Heart right ventricle (tissue), 16 donors: ENCODE measurements at places on chromosomes 4 and X. TPM values are rescaled to one million over a fixed set of nuclear protein-coding genes. Genes with fewer than 3 reads are reported as not detected.

DNA sequence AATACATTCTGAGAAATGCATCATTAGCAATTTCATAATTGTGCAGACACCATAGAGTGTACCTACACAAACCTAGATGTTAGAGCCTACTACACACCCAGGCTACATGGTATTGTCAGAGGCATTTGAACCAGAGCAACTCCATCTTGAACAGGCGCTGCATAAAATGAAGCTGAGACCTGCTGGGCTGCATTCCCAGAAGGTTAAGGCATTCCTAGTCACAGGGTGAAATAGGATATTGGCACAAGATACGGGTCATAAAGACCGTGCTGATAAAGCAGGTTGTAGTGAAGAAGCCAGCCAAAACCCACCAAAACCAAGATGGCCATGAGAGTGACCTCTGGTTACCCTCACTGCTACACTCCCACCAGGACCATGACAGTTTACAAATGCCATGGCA is 116.4 kb downstream of the LARP7 start:
- DNase-seq = no peak

DNA sequence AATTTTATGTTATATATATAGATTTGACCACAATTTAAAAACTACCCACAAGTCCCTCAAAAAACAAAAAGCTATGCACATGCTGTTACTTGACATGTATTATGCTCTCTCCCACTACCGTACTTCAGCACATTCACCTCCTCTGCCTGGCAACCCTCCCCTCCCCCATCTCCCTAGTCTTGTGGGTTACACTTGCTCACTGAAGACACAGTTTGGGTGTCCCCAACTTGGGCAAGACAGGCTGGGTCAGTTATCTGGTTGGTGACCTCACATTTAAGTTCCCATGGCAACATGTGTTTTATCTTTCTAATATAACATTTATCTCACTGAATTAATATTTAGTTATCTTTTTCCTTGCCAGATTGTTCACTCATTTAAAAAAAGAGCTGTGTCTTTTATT is 32.7 kb downstream of the SEC24D start:
- no peak for DNase-seq

DNA sequence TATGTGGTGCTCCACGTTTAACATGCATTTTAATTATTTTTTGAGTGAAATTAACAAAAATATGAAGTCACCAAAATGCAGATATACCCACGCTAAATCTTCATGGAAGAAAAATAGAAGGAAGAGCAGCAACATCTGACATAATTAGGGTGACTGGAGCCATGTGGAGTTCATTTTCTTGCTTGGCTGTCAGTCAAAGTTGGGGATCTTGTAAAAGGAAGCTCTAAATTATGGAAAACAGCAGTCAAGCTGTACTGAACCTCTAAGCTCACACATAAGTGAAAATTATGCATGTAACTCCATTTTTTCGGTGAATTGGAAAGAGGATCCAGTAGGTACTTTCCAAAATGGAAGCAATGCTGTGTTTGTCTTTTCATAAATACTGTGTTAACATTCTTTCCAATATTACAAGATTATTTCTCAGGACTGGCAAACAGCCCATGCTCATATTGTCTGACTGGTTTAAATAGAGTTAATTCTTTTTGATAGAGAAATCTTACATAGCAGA is 9.7 kb upstream of the PDGFC start:
- DNase-seq = no peak

DNA sequence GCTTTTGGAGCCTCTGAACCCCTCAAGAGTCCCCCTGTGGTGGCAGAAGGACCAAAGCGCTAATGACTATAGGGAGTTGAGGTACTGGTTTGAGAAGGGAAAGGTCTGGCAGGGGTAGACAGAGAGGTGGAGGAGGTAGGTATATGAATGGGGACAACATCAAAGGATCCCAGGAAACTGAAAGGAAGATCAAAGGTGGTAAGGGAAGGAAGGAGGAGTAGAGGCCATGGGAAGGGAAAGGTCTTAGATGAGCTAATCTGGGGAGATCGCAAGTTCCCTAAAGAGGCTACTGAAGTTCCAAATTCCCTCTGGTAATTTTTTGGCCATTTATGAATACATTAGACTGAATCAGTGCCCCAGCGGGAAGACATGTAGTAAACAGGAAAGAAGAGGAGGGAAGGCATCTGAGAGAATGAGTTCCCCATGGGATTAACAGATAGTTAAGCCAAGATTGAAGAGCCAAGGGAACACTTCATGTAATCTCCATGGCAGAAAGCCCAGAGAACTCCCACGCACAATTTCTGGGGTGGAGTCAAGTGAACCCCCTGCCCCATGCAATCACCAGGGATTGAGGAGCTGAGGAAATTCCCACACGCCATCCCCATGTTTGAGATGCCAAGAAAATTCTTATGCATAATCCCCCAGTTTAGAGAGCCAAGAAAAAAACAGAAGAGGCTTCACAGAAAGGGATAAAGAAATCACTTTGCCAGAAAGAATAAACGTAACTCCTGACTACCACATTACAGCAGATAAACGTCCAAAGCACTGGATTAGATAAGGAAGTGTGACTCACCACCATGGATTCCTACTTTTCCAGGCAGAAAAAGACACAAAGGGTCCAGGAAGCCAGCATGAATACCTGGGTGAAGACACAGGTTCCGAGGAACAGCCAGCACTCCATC is 25.8 kb downstream of the ZNF630 start:
- DNase-seq = peak; percentile 27

DNA sequence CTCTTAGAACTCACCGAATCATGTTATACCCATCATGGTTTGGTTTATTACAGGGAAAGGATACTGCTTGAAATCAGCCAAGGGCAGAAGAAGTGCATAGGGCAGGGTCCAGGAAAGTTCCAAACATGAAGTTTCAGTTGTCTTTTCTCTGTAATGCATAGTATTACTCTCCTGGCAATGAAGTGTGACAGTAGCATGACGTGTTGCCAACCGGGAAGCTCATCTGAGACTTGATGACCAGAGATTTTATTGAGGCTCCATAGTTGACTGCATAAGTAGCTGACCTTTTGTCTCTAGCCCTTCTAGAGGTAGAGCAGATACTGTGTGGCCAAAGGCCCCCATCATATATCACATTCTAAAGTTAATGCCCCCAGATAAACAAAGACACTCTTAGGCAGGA is 72.1 kb downstream of the BEND4 start:
- DNase-seq = no peak

GRCh38 chr4:56148428-56148827 is 199.7 kb downstream of the CEP135 start:
- no peak for DNase-seq

- DNase-seq = no peak
Observed at GRCh38 chr4:73068491-73069337, 802 bp downstream of the COX18 start.

Gene NOA1
- polyA plus RNA-seq = 10.1 TPM

Gene ASB12
- 0.51 TPM for polyA plus RNA-seq

DNA sequence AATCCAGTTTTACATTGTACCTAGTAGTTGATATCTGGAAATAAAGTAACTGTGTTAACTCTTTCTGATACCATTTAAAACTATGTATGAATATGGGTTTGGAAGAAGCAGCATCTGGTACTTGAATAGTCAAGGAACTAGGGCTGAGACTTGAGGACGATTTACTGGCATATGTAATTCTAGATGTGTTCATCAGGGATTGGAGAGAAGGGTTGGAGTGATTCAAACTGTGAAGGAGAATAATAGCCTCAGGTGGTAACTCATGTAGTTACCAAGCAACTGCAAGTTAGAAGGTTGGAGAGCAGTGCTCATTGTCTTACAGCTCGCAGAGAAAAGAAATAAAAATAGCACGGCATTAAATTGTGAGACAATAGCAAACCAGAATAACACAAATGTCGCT is 29.5 kb upstream of the TXLNG start:
- DNase-seq = no peak

DNA sequence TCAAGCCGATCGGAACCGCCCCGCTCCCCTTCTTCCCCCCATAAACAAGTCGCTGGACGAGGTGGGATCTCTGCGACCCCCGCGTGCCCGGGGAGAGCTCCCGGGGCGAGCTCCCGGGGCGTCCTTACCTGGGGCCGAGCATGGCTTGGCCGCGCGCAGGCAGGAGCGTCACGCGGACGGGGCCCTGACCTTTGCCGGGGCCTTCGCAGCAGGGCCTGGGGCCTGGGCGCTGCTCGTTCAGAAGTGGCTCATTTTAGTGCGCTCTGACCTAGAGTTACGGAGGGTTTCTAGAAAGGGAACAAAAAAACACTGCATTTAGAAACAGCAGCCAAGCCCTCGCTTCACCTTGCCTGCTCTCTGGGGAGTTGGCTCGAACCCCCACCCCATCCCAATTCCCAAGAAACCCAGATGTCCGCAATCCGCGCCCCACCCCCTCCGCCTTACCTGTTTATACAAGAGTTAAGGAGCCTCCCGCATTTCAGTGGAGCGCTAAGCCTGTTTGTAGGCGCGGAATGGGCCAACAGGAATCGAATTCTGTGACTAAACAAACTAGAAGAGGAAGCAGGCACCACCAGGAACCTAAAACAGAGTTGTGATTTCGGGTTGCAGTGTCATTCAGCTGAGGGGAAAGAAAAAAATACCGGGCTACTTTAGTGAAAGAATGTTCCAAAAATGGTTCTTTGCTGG is 814 bp upstream of the RBM47 start:
- peak; percentile 17 for DNase-seq

DNA sequence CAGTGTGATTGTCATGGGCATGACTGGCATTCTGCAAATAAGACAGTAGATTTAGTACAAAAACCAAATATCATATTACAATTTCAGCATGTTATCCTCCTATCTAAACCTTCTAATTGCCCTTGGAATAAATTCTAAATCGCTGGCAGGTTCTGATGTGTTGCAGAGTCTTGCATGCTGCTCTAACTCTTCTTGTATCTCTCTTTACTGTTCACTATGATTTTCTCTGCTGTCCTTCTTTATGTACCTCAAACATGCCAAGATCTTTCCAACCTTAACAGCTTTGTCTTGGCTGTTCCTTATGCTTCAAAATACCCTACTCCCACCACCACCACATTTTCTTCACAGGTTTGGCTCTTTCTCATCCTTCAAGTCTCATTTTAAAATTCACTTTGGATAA is 43.0 kb upstream of the KCNIP4 start:
- DNase-seq = no peak

Gene GLRB
- polyA plus RNA-seq = 4.6 TPM

Gene DDX60
- 2.3 TPM for polyA plus RNA-seq

DNA sequence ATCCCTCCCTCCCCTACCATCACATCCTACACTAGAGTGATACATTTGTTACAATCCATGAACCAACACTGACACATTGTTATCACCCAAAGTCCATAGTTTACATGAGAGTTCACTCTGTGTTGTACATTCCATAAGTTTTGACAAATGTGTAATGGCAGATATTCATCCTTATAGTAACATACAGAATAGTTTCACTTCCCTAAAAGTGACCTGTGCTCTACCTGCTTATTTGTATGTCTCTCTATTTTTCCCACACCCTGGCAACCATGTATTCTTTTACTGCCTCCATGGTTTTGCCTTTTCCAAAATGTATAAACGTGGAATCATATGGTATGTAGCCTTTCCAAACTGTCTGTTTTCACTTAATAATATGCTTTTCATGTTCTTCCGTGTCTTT is 42.2 kb upstream of the HPGD start:
- DNase-seq = no peak

GRCh38 chr4:14368391-14368790 is 633.9 kb upstream of the CPEB2 start:
- peak; percentile 42 for DNase-seq

GRCh38 chr4:69060651-69061308 is 35.5 kb upstream of the UGT2B7 start:
- DNase-seq = no peak

GRCh38 chr4:11073621-11074051 is 355.1 kb downstream of the HS3ST1 start:
- peak; percentile 42 for DNase-seq

- DNase-seq = no peak
Observed at GRCh38 chr4:93183576-93183975, 645.0 kb upstream of the ATOH1 start.

Gene FRAS1
- 1.5 TPM for polyA plus RNA-seq

Gene RNF175
- polyA plus RNA-seq = not detected

DNA sequence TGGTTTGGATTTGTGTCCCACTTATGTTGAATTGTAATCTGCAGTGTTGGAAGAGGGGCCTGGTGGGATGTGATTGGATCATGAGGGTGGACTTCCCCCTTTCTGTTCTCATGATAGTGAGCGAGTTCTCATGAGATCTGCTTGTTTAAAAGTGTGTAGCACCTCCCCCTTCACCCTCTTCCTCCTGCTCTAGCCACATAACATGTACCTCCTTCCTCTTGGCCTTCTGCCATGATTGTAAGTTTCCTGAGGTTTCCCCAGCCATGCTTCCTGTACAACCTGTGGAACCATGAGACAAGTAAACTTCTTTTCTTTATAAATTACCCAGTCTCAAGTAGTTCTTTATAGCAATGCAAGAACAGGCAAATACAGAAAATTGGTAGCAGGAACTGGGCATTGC is 138.7 kb downstream of the INPP4B start:
- no peak for DNase-seq

DNA sequence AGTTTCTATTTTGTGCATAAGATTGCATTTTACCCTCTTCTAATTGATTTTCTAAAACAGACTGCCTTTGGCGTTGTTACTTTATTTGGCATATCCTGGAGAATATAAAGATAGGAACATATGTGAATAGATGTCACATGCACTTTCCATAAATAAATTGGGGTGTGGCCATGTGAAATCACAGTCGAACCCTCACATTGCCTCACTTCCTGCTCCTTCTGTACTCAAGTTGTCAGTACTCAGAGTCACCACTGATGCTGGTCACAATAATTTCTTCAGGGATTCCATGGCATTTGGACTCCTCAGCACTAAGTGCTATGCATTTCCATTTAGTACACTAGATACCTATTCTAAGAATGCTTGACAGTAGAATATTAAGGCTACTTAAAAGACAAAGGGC is 1.4 kb upstream of the EMCN start:
- DNase-seq = no peak

DNA sequence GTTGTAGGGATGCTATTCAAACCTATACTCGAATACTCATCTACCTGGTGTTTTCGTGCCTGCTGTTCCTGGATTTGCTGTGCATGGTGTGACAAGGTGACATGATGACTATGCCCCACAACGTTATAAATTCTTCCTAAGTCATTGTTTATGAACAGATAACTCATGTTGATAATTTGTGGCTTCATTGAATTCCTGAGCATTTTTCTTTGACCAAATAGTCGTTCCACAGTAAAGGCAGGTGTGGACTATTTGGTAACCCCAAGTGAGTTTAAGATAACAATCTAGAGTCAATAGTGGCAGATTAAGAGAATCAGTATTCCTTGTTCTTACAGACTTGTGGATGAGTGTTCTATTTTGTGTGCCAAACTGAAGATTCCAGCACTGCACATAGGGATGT is 59.9 kb downstream of the SNX25 start:
- no peak for DNase-seq

DNA sequence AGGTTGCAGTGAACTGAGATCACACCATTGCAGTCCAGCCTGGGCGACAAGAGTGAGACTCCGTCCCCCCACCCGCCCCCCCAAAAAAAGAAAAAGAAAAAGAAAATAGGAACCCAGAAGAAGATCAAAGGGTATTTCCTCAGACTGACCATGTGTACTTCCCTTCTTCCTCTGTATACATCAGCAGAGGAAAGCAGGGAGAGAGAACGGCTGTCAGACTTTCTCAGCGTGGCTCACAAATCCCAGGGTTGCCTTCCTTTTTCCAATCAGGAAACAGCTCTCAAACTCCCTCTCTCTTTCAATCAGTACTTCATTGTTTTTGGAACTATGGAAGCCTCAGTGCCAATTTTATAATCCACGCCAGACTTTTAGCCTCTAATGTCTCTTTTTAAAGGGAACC is 59.1 kb downstream of the CHRNA9 start:
- no peak for DNase-seq

Gene TBCK
- polyA plus RNA-seq = 6.0 TPM
